ENCODE measurements at places on chromosomes 12 and 14. TPM values are rescaled to one million over a fixed set of nuclear protein-coding genes. Genes with fewer than 3 reads are reported as not detected.
A peak's percentile ranks its signal among the peaks of the same experiment; 100 is the strongest.

- DNase-seq = no peak
These were observed 67.8 kb downstream of the NTF3 start for GRCh38 chr12:5499566-5500330.

DNA sequence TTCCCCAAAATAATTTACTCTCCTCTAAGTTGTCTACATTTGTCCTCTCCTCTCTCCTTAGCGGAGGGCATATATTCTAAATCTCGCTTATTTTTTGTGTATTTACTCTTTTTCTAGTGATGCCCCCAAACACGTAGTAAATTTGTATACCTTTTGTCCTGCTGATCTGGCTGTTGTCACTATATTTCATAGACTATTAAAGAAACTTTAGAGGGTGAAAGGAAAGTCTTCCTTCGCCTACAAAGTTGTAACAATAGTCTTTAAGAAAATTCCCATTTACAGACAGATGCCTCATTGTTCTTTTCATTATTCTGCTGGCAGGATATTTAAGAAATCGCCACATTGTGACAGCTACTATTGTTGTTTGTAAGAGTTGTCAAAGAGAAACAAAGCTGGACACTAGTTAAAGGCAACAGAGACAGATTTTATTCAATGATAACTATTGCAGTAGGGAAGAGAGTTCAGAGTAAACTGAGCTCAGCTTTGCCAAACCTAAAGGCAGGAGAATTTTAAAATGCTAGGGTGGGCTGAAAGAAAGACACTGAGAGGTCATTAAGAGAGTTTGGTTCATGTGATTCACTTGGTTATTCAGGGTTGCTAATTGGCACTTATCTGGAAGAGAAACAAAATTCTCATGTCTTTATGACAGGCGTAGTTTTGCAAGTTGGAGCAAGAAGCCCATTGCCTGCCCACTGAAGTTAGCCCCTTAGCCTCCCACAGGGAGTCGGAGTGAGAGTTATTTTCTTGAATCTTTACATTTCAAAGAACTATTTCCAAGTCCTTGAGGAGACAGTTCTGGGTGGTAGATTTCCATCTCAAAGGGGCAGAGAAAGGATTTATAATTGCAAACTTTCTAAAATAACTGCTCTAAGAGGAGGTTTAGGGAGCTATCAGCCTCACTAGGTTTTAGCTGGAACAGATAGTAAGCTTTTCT lies 1272.5 kb upstream of the SEL1L start:
- DNase-seq = no peak

GRCh38 chr14:69768873-69769272 lies 1.9 kb downstream of the SRSF5 start:
- DNase-seq = no peak

- no peak for DNase-seq
These were observed 10.8 kb upstream of the IPO8 start for GRCh38 chr12:30706476-30706875.

- no peak for DNase-seq
These were observed 67.8 kb downstream of the VWF start for GRCh38 chr12:6056406-6057240.

DNA sequence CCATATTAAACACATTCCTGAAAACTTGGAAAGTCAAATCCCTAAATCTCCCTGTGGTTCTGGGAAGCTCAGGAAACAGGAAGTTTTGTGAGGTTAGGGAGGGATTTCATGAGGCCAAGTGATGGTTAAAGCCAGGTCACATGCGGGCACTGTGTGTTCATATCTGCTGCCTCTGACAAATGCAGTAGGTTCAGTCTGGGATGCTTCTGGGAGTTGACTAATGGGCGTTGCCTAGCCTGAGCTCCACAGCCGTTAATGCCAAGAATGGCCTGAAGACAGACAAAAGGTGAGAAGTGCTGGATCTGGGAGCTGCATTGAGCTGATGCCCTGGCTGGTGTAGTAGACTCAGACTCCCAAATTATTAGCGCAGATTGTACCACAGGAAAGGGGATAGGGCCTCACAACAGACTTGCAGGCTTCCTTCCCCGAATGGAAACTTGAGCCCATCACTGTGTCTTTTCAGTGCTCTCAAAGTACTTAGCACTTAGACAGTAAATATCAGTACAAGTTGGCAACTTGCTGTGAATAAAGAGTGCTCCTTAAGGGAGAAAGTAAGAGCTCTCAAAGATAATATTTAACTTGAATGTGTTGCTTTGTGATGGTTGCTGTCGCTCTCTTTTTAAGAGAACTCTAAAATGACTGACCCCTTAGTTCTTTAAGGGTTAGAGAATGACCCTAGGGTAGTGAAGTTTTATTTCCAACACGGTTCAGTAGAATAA lies 17.3 kb downstream of the GSG1 start:
- no peak for DNase-seq

DNA sequence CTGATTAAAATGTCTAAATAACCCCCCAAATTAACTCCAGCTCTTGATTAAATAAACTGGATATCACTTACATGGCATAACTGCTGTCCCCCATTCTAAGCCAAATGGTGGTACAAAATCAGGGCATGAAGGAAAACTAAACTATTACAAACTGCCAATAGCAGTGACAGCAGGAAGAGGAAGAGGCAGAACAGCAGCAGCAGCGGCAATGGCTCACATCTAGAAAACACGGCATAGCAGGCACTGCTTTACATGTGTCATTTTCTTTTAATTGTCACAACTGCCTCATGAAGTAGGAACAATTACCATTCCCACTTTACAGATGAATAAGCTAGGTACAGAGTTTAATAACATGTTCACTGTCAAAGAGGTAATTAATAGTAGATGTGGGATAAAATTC lies 92.0 kb downstream of the EPS8 start:
- DNase-seq = no peak

DNA sequence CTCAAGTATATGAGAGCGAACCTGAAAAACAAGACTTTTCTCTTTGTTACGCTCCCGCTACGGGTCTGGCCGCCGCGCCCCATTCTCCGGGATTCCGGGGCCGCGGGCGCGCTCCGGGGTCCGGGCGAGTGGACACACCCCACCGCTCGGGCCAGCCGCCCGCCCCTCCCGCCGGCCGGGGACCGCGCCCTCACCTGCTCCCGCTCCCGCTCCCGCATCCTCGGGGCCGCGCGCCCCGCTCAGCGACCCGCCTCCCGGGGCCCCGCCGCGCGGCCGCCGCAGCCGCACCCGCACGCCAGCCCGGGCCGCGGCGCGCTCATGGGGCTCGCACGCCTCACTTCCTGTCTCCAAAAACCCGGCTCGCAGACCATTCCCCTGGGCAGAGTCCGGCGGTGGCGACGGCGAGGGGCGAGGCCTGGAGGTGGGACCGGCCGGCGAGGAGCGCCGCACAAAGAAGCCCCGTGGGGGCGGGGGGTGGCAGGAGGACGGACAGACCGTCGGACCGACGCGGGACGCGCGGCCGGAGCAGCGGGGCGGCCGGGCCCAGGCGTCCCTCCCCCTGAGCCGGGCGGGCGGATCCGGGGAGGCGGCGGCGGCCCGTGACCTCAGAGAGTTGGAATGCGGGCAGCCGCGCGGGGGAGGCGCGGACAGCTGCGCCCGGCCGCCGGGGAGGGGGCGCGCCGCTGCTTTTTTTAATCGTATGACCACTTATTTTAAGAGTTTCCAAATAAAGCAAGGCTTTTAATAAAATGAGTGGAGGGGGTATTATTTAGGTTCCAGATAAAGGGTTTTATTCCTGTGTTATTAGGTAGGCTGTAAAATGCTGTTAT lies at the start of gene PTPN21:
PTPN21 (minus strand) TSS at position 551 of the 830 bp plus-strand sequence. CDS start 4,590 bp downstream, outside the sequence.
- peak; percentile 87 for DNase-seq

DNA sequence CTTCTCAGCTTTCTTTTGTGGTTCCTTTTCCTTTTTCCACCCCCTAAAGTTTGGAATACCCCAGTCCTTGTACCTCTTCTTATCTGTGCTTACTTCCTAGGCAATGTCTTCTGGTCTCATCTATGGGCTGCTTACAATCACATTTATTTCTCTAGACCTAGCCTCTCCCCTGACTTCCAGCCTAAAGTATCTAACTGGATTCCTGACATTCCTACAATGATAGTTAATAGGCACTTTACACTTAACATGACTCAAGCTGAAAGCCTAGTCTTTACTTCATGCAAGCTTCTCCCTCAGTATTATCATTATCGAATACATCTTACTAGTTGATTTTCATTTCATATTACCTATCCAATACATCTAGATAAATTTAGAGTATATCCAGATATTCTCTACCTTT lies 21.2 kb downstream of the CLECL1 start:
- no peak for DNase-seq

- DNase-seq = no peak
These were observed 872 bp downstream of the VSX2 start for GRCh38 chr14:74239848-74240793.

- DNase-seq = no peak
These were observed 466.1 kb upstream of the NOVA1 start for GRCh38 chr14:27063959-27064358.

- no peak for DNase-seq
These were observed 907 bp upstream of the EFS start for GRCh38 chr14:23365732-23366425.

GRCh38 chr12:47473091-47473490 lies 232.7 kb downstream of the RPAP3 start:
- no peak for DNase-seq

DNA sequence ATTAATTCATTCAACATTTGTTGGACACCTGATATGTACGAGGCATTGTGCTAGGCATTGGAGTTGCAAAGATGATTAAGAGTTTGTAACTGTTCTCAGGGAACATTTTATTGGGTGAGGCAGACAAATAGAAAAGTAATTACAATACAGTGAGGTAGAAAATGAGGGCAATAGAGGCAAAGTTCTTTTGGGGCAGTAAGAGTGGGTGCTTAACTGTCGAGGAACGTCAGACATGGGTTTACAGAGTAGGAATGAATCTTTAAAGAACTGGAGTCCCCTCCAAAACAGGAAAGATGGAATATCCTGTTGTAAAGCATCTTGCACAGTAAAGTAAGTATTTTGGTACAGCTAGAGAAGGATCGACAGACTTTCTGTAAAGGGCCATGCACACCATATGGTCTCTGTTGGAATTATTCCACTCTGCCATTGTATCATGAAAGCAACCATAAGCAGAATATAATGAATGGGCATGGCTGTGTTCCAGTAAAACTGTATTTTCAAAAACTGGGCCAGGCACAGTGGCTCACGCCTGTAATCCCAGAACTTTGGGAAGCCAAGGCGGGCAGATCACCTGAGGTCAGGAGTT lies 9.1 kb downstream of the CREBL2 start:
- no peak for DNase-seq

DNA sequence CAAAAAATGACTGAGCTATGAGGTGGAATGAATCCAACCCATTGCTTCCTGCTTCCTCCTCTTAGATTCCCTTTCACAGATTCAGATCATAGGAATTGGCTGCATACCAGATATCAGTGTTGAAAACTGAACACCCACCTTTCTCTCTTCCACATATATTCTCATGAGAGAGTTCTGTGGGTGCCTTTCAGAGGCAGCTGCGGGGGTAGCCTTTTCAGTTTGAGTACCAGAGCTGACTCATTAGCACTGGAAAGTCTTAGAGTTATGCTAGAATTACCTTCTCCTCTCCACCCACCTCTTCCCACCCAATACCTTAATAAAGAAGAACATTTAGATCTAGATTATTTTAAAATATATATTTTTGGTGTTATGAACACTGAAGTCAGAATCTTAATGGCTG lies 495.4 kb upstream of the SEL1L start:
- no peak for DNase-seq

Gene RIPK3
- 3.5 TPM for total RNA-seq

Gene RARG
- total RNA-seq = 21.2 TPM

Gene LUM
- total RNA-seq = 130 TPM

Gene TUBA1B
- 377 TPM for total RNA-seq

Gene GPRC5D
- total RNA-seq = not detected

Gene DHRS2
- 0.27 TPM for total RNA-seq

Gene DIO2
- 32.0 TPM for total RNA-seq

Gene KRT79
- not detected for total RNA-seq

Gene ANO4
- total RNA-seq = 0.30 TPM
